ENCODE measurements at places on chromosomes 7 and 10.

DNA sequence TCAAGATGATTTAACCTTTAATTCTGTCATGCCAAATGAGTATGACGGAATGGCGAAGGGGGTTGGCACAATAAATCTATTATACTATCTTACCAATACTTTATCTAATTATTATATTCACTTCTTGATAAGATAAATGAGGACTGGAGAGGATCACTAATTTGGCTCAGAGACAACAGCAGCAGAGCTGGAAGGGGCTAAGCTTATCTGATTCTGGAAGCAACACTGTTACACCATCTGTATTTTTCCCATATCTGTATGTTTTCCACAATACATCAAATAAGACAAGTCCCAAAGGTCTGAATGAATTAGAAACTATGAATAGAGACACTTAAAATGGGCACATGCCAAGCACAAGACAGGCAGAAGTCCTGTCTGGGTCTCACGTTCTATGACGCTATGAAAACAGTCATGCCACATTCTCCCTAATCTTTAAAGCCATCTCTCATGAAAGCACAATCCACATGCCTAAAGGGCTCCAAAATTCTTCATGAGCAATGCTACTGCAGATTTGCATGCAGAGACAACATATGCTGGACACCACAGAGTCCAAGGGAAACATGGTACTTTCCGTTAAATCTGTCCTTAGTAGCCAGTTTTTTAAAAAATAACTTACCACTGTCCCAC lies 88.3 kb downstream of the SLC25A13 start:
- DNase-seq = no peak

DNA sequence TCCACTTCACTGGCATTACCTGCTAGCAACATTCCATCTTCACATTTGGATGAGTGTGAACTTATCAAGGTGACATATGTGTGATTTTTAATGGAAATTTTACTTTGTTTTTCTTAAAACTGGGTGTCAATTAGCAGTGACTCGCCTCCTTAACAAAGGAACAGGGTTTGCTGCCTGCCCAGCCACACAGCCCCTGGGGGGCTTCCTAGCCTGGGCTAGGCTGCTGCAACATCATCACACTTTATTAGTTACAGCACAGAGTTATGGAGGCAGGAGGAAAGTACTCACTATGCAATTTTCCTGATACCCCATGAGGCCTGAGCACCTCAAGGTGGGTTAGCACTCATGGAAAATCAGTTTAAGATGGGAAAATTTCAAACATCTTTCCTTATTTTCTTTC lies 861.3 kb downstream of the NRG3 start:
- DNase-seq = no peak

- DNase-seq = no peak
These were observed 751.5 kb downstream of the AUTS2 start for GRCh38 chr7:70349819-70350218.

- no peak for DNase-seq
These were observed 20.9 kb downstream of the WBP1L start for GRCh38 chr10:102764470-102765161.

DNA sequence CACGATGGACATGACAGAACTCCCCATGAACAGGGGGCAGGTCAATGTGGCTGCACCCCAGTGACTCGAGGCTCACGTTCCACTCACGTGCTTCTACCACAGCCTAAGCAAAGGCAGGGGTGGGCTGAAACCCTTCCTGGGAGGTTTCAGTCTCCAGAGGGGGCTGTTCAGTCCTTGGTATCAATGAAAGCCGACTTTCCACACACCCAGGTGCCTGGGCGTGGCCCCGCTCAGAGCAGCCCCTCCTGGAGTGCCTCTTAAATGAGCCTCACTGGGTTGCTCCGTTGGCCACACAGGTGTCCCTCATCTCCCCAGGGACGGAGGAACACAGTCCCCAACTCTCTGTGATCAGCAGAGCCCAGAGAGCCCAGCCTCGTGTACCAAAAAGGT lies 90.5 kb upstream of the PDGFA start:
- DNase-seq = no peak

DNA sequence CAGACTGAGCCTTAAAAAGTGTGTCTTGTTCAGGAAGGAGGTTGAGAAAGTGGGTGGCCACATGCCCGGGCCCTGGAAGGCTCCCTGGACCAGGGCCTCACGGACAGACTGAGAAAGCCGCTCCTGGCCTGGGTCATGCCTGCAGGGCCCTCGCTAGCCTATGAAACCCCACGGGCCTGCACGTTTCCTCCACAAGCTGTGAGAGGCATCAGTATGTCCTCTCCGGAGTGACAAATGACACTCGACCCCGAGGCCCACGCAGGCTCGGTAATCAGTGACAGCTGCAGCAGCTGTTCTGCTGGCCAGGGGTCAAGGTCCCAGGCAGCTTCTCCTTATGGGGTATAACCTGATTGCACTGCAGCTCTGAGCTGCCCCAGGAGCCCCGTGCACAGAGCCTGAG lies 47.6 kb downstream of the ASB13 start:
- no peak for DNase-seq

- DNase-seq = no peak
These were observed 309.7 kb downstream of the EXOC4 start for GRCh38 chr7:133562621-133563020.

DNA sequence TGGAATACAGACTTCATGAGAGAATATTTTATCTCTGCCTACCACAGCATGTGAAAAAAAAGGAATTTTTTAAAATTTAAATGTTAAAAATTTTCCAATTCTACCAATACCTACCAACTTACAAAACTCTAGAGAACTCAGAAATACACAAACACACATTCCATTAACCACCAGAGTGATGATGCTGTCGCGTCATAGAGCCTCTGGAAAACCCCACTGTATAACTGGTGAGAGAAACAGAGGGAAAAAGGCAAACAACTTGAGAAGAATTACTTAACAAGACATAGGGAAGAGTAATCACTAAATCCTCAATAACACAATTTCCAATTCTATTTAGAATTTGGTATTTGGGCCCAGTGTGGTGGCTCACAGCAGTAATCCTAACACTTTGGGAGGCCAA lies 6.2 kb upstream of the SPOCK2 start:
- no peak for DNase-seq

GRCh38 chr7:71835056-71835455 lies 577.1 kb downstream of the CALN1 start:
- no peak for DNase-seq

GRCh38 chr7:83060218-83060617 lies 102.5 kb downstream of the PCLO start:
- no peak for DNase-seq

DNA sequence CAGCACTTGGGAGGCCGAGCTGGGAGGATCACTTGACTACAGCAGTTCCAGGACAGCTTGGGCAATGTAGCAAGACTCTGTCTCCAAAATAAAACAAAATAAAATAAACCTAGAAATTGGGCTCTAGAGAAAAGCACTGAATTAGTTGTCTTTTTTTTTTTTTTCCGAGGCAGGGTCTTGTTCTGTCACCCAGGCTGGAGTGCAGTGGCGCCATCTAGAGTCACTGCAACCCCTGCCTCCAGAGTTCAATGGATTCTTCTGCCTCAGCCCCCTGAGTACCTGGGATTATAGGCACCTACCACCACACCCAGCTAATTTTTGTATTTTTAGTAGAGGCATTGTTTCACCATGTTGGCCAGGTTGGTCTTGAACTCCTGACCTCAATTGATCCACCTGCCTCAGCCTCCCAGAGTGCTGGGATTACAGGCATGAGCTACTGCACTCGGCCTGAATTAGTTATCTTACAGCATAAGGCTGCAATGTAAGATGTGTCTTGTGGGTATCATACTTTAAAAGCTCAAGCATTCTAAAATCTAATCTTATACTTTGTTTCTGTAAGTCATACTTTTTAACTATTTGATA lies 12.8 kb downstream of the MEIG1 start:
- peak; percentile 24 for DNase-seq

DNA sequence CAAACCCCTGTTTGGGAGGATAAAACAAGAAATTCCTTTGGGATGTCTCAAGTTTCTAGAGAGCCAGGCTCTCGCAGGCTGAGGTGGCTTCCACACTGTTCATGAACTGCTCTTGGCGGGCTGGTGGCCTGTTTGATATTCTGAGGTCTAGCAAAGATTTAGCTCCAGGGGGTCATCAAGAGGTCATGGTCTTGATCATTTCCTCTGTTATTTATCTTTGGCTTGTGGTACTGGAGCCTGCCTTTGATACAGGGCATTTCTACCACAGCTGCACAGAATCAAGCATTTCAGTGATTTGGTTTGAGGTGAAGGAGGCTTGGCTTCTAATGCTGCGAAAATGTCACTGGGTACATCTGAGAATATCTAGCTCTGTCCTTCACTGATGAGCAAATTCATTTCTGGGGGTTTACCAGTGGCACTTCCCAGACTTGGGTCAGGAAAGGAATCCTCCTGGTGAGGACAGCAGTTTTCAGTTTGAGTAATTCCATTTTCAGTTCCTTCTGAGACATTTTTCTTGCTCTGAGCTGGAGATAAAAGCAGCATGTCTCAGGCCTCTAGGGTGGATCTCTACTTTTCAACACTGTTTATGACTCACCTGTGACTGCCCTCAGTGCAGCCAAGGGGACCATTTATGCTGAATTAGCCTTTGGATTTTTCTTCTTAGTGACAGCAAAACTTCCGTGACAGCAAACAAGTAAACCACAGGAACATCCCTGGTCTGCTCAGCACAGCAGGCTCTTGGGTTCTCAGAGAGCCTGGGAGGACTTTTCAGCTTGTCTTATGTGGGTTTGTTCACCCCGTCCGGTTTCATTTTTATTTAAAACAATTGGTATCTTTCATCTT lies 312.0 kb downstream of the RNLS start:
- DNase-seq = no peak

- DNase-seq = no peak
These were observed 9.8 kb upstream of the DENND2A start for GRCh38 chr7:140650367-140650766.

- DNase-seq = no peak
These were observed 89.7 kb upstream of the CSTF2T start for GRCh38 chr10:51789118-51789517.

GRCh38 chr10:98433881-98434732 lies 12.6 kb downstream of the HPS1 start:
- DNase-seq = no peak

DNA sequence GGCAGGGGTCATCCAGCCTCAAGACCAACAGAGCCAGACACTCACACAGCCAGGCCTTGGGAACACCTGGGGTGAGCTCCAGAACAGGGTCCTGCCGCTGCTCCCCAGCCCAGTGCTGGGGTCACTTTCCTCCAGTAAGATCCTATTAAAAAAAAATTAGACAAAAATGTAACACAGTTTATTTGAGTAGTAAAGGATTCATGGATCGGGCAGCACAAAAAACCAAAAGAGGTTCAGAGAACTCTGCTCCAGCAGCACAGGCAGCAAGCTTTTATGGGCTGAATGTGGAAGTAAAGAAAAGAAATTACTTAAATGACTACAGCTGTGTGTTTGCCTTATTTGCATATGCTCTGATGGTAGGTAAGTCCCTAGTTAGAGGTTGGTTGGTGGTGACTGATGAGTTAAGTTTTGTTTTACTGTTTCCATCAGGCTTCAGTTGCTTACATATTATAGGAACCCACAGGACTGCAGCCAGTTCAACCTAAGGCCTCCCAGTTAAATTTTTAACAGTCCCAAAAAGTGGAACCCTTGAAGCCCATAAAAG lies 80.5 kb upstream of the FGFR2 start:
- no peak for DNase-seq

GRCh38 chr7:128278366-128278765 lies 37.3 kb downstream of the LEP start:
- no peak for DNase-seq

DNA sequence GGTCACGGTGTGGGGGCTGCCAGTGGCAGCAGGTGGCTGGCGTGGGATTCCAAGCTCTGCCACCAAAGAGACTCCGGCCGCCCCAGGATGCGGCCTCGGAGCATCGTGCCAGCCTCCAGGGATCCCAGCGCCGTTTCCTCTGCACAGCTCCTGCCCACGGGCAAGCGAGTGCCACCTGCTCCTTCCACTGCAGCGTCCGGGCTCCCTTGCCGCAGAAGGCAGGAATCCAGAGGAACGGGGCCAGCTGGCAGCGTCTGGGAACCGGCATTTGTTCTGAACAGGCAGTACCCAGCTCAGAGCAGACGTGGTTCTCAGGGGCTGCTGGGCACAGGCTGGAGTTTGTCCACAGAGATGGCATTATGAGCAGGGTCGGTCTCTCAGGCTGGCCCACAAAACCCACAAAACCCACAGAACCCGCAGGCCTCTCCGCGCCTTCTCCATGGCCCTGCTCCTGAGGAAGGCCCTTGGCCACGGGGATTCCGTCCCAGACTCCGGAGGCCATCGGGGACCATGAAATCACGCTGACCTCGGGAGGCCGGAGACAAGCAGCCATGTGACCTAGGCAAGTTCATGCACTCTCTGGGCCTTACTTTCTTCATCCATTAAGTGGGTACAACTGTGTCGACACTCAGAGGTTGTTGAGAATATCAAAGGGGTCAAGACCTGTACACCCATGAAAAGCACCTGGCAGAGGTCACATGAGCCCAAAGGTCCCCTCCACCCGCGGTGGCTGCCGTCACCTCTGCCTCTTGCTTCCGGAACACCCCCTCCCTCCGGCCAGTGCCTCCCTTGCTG lies 72.1 kb upstream of the TNRC18 start:
- no peak for DNase-seq

DNA sequence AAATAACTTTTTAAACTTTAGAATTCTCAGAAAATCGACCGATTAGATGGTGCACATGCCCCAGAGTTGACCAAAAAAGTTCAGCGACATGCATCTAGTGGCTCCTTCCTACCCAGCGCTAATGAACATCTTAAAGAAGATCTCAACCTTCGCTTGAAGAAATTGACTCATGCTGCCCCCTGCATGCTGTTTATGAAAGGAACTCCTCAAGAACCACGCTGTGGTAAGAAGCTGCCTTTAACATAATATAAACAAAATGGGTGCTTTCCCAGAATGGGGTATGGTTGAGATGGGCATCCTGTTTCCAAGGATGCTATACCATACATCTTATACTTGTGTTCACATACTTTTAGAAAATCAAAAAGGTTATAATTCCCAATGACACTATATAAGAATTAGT lies 24.6 kb downstream of the GLRX3 start:
- no peak for DNase-seq

DNA sequence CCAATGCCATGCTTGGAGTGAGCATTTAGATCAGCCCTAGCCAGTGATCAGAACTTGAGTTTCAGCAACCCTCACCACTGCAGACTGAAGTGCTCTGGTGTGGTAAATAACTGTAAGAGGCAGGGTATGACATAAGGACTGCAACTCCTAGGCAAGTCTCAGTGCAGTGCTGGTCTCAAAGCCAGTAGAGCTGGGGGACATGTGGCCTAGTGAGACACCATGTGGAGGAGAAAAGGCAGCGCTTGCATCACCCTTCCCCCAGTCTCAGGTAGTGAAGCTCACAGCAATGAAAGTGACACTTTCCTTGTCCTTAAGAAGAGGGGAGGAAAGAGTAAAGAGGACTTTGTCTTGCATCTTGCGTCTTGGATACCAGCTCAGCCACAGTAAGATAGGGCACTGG lies 386.8 kb upstream of the POT1 start:
- DNase-seq = no peak
